ENCODE measurements at places on chromosomes 6 and 20.

- H3K36me3 ChIP-seq: peaks cover 2% of the 10 kb centered on the region
- H3K4me1 ChIP-seq: no peaks in the 10 kb centered on the region
- H3K27me3 ChIP-seq: no peaks in the 10 kb centered on the region
- DNase-seq: no peak
- H3K27ac ChIP-seq: no peak overlapping the region
Measured at GRCh38 chr6:45366534-45366933, 11.2 kb downstream of the SUPT3H start.

GRCh38 chr6:15404685-15404980, 158.8 kb downstream of the JARID2 start:
- no peak for DNase-seq
- no peaks in the 10 kb centered on the region for H3K27me3 ChIP-seq
- H3K27ac ChIP-seq: peak overlapping the region; percentile 5
- peaks cover 73% of the 10 kb centered on the region for H3K4me1 ChIP-seq
- H3K36me3 ChIP-seq: no peaks in the 10 kb centered on the region

- no peak overlapping the region for H3K4me3 ChIP-seq
- no peak for DNase-seq
- H3K4me1 ChIP-seq: no peaks in the 10 kb centered on the region
- H3K27ac ChIP-seq: no peak overlapping the region
- H3K36me3 ChIP-seq: no peaks in the 10 kb centered on the region
- peaks cover 21% of the 10 kb centered on the region for H3K27me3 ChIP-seq
Measured at GRCh38 chr6:125717120-125717731, 32.2 kb upstream of the HEY2 start.

DNA sequence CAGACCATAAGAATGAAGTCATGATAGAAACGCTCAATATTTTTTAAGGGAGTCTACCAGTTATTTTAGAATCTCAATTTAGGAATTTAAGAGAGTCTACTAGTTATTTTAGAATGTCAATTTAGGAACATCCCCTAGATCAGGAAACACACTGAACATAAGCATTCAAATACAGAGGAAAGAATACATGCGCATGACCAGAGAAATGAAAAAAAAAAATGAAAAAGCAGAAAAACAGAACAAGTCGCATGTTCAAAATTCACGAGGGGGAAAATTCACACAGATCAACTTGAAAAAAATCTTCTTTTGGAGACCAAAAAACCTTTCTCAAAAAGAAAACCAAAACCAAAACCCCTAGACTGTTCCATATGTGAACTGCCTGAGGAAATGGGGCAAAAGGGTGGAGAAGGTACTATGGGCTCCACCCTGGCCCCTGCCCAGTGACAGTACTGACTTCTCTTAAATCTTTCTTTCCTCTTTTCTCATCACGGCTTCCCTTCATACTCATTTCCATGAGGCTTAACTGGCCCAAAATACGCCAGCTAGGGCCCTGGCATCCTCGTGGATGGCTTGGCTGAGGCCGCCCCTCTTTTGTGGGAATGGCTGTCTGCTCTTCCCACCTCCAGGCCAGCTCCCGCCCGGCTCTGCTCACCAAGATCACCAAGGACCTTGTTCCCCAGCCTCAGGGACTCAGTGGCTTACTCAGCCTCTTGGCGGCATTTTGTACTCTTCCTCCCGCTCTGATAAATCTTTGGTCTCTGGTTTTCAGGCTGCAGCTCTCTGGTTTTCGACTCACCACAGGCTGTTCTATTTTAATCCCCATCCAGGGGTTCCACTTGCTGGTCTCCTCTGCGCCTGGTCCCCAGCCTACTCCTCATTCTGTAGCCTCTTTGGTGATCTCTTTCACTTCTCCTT, 11.2 kb downstream of the ZBTB2 start:
- H3K27ac ChIP-seq: peak overlapping the region; percentile 99
- peak overlapping the region; percentile 84 for H3K4me3 ChIP-seq
- no peak for DNase-seq
- peaks cover 6% of the 10 kb centered on the region for H3K36me3 ChIP-seq

Data from central memory CD8-positive, alpha-beta T cell (primary cell).